ENCODE measurements at places on chromosomes 16 and 17.

DNA sequence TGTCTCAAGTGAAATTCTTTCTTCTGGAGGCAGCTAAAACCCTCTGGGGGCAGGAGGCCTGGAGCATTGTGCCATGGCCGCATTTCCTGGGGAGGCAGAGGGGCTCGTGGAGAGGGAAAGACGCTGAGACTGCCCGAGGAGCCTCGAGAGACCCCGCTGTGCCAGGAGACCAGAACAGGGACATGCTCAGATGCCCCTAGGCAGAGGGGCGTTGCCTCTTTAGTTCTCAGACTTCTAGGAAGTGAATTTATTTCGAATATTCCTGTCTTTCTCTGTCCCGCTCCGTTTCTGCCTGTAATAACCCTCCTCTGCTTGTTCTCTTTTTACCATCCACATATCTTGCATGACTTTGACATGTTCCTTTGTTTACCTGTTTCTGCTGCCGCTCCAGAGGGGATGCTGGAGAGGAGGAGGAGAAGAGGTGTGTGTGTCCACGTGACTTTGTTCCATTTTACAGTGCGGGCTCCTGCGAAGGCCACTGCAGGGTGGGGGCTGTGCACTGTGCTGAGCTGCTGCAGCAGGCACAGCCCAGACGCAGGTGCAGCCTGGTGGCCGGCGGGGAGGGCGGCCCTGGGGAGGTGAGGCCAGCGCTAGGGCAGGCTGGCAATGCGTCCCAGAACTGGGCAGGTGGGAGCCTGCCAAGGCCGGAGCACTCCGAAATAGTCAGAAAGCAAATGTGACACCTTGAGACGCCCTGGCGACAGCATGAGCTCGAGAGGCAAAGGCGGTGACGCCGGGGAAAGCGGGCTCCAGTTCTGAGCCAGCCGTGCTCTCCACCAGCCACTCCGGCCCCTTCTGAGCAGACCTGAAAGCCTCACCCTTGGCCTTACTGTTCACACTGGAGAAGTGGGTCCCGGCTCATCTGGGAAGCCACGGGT is 29.9 kb downstream of the CIBAR2 start:
- DNase-seq: no peak

- DNase-seq: no peak
Measured at GRCh38 chr16:2155977-2156848, 631 bp downstream of the TRAF7 start.

- no peak for DNase-seq
Measured at GRCh38 chr17:48489781-48490180, 41.0 kb downstream of the HOXB1 start.

- no peak for DNase-seq
Measured at GRCh38 chr17:2063261-2064146, 8.6 kb downstream of the HIC1 start.

- DNase-seq: no peak
Measured at GRCh38 chr17:2905269-2905668, 109.0 kb downstream of the RAP1GAP2 start.

GRCh38 chr17:77356109-77356689 is 215.4 kb downstream of the SEC14L1 start:
- no peak for DNase-seq

DNA sequence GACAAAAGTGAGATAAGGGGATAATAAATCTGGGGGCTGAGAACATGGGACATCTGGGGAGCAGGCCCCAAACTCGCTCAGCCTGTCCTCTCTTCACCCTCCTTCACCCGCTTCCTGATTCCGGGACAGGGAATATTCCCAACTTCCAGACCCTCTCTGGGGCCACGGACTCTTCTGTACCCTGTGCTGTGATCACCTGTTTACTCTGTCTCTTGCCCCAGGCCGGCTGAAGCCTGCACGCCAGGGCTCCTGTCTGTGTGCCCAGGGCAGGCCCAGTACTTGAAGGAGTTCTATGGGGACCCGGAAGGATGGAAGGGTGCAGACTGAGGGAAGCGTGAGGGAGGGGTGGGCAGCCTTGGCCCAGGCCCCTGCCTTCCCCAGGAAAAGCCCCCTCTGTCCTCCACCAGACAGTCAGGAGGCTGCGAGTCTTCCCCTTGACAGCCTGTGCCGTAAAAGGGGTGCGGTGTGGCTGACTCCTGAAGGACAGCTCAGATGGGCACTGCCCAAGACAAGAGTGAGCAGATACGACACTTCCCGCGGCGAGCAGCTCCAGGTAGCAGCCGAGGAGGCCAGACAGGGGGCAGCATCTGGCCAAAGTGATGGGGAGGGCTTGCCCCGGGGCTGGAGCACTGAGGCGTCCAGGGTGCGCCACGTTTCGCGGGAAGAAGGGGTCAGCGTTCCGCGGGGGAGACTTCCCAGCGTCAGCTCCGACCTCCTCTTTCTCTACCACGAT is 1.0 kb upstream of the CCNF start:
- DNase-seq: no peak

- no peak for DNase-seq
Measured at GRCh38 chr16:81544261-81544660, 99.7 kb downstream of the CMIP start.

Measured in activated gamma-delta T cell (primary cell).